ENCODE measurements at places on chromosomes 1 and 21.
A peak's percentile ranks its signal among the peaks of the same experiment; 100 is the strongest.

GRCh38 chr21:33441489-33442477 is 38.0 kb downstream of the TMEM50B start:
- peak; percentile 70 for DNase-seq

DNA sequence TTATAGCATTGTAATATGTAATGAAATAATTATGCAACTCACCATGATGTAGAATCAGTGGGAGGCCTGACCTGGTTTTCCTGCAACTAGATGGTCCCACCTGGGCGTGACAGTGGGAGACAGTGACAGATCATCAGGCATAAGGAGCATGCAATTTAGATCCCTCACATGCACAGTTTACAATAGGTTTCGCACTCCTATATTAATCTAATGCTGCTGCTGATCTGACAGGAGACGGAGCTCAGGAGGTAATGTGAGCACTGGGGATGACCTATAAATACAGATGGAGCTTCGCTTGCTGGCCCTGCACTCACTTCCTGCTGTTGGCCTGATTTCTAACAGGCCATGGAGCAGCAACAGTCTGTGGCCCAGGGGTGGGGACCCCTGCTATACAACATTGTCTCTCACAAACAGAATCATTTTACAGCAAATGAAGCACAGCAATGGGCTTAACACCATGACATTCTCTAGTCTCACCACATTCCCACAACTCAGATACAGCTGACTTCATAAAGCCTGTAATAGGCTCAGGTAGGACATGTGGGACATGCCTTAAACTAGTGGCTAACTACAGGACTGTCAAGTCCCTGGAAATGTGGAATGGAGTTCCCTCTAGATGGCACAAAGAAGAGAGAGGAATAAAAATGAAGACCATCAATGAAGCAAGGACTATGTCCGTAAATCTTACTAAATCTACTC is 40.7 kb upstream of the SLC5A9 start:
- DNase-seq = no peak

DNA sequence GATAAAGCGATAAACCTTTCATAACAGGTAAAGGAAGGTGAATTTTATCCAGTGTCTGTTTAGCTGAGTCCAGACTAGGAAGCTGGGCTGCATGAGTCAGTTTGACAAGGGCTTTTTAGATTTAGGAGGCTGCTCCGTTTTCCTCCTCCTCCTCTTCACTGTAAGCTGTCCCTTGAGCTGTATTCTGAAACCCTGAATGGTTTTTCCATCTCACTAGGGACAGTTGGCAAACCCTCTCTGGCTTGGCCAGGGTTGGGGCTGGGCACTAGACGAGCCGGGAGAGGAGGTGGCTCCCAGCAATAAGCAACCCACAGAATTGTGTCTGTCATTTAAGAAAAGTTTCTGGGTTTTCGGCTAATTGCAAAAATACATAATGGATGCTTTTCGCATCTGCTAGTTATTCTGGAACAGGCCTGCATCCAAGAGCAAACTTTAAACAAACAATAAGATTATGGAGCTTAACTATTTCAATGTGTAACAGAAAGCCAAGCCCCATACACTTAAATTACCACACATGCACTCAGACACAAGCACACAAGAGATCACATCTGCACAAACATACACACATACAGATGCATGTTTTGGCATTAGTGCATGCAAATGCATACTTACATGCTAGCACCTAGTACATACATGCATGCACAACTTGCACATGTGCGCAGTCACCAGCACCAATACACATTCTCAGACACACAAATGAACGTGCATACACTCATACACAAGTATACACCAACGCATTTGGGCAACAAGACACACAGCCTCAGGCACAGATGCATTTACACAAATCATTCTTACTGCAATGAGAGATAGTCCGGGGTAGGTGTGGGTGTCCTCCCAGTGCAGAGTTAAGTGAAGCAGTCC is 27.8 kb upstream of the FOXE3 start:
- DNase-seq = no peak

GRCh38 chr1:53069663-53070327 is 7.8 kb downstream of the PODN start:
- no peak for DNase-seq

- DNase-seq = no peak
These were observed 262.8 kb downstream of the RWDD3 start for GRCh38 chr1:95496773-95497172.

- DNase-seq = no peak
These were observed 9.5 kb downstream of the DPT start for GRCh38 chr1:168719306-168720111.

- no peak for DNase-seq
These were observed 343.4 kb downstream of the PLPP3 start for GRCh38 chr1:56235909-56236510.

DNA sequence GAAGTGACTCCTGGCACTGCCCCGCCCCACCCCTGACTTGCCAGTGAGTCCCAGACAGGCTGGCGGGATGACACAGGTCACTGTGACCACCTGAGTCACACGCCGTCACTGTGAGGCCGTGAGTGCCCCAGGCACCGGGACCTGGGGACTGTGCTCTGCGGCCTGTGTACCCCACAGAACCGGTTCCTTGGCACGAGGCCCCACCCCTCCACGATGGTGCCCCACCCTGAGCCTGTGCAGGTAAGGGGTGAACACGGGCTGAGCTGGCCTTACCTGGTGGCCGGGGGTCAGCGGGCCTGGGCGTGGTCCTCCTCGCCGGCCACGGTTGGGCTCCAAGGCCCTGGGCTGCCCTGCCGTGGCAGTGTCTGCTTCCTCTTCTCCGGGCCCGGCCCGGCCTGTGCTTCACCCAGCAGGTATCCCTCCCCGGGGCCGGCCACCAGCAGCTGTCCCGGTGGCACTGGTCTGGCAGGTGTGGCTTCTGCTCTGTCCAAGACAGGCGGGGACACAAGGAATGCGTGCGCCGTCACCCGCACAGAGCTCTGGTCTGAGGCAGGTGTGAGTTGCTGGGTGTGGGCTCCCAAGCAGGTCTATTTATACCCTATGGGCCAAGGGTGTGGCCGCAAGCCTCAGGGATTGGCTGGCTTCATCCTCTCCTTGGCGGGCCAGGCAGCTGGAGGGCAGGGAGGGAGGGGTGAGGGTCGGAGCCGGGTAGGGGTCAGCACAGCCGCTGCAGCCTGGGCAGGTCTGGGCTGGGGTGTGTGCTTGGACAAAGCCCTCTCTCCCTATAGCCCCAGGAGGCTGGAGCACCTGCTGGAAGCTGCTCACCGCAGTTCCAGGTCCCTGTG is at the start of gene RNF223:
Gene RNF223 (minus strand): TSS at position 564 of the 845 bp plus-strand sequence. CDS start 1,740 bp downstream, outside the sequence.
- no peak for DNase-seq

GRCh38 chr1:119245881-119246280 is 105.4 kb upstream of the WARS2 start:
- DNase-seq = no peak

DNA sequence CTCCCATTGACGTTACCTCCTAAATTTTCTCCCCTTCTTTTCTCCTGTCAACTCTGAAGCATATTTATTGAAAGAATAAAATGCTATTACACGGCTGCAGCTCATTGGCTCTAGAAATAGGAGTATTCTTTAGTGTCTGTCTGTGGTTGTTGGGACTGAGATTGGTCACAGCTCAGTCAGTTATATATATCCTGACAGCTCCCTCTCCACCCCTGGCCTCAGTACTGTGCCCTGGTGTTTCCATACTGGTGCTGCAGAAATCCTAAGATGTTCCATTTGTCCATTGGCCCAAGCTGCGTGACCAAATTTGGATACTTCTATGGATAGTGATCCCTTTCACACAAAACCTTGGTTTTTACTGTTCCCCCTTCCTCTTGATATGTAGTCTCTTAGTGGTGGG is 67.3 kb downstream of the RALGPS2 start:
- no peak for DNase-seq

GRCh38 chr1:145711213-145711651 is 4.1 kb upstream of the PDZK1 start:
- DNase-seq = no peak

- DNase-seq = no peak
These were observed 28.2 kb downstream of the CITED4 start for GRCh38 chr1:40833979-40834378.

DNA sequence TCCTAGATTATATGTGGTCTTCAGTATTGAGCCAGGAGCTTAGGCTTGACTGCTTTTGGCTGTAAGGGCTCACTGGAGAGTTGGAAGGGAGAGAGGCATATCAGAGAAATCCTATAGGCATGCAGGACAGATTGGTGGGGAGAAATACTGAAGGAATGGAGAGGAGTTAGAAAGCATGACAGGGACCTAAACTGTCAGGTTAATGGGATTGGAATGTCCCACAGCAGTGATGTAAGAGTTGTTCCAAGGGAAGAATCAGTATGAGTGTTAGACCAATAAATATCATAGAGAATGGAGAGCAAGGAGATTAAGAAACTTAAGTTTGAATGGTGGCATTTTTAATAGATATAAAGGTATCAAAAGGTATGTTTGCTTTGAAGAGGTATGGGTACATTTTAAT is 39.7 kb downstream of the SLC35A3 start:
- peak; percentile 40 for DNase-seq

DNA sequence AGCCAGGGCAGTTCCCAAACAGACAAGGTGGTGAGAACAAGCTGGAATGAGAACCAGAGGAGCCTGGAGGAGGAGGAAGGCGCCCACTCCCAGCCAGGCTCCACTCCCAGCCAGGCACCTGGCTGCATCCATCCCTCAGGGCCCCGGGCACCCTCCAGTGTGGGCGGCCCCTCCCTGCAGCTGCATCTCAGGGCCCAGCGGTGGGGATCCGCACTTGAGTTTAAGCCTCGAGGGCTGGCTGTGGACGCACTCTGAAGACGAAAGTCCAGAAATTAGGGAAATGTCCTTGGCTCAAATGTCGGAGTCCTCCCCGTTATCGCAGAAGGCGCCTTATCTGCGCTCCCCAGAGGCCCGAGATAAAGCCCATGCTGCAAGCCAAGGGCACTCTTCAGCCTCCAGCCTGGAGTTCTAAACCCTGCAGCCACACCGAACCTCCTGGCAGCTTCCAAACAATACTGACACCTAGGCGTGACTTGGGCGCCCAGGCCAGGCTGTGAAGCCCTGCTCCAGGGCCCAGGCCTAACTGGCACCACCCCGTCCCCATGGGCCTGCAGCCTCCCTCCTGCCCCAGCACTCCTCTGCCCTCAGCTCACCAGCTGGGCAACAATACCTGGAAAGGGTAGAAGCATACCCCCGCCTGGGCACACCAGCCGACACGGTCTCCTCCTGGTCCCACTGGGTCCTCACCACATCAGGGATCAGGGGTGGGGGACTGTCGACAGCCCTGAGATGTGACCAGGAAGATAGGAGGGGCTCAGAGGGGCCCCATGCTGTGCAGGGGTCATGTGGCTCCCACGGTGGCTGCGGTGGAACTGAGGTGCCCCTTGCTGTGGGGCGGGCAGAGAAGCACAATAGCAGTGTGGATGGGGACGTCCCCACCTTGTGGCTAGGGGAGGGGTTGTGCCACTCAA is 184.8 kb upstream of the VAMP3 start:
- DNase-seq = no peak

GRCh38 chr1:185040408-185040735 is 5.0 kb upstream of the RNF2 start:
- DNase-seq = no peak

DNA sequence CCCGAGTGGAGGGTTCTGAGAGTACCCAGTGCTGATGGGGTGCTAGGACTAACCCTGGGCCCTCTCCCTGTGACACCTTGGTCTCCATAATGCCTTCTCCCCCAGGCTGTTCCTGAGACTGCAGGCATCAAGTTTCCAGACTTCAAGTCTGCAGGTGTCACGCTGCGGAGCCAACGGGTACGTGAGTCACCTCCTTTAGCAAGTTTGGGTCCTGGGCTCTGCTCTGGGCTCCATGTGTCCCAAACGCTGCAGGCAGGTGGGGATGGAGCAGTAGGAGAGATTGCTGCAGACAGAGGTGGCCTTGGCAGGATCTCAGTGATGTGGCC is 6.0 kb downstream of the DMAP1 start:
- DNase-seq = no peak

DNA sequence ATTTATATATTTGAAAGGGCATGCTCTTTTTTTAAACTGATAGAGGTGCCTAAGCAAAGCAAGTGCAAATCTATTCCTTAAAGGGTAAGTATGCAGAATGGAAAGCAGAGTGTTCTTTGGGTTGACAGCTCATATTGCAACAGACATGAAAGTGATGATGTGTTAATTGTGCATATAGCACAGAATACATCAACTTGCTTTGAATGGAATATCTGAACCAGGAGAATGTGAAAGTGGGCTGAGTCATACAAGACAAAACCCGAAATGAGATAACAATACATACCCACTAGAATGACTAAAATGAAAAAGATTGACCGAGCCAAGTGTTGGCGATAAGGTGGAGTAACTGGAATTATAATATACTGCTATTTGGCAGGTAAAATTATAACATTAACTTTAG is 4.3 kb downstream of the CR1 start:
- no peak for DNase-seq

- DNase-seq = peak; percentile 55
These were observed 39.8 kb upstream of the ZC3H12A start for GRCh38 chr1:37434292-37435225.

DNA sequence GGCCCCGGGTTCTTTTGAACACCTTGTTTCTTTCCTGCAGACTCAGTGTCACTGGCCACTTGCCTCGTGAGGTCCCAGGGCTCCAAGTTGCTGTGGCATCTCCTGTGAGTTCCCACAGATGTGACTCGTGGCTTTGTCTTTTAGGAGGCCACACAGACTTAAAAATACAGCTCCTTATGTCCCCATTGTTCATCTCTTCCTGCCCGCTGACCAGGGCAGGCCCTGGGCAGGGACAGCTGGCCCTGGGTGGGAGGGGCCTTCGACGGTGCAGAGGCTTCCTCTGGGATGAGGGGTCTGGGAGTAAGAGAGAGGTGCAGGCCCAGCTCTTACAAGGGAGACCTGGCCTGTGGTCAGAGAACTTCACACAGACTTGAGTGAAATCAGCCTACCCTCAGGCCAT is 15.6 kb downstream of the LDLRAP1 start:
- DNase-seq = no peak

GRCh38 chr1:226980122-226980560 is 40.0 kb downstream of the COQ8A start:
- DNase-seq = no peak

DNA sequence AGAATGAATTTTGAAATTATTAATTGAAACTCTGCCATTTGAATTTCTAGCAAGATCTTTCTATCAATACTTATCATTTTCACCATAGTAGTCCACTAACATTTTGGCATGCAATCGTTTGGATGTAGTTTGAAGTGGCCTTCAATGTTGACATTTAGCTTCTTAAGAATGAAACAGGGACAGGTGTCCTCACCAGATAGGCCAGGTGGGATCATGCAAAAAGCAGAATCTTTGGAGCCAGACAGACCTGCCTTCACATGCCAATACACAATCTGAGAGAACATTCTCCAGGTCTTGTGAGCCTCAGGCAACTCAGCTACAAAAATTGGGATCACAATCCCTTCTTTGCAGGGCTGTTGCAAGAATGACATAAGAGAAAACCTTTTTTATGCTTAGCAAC is 18.3 kb upstream of the HSPA13 start:
- DNase-seq = no peak

DNA sequence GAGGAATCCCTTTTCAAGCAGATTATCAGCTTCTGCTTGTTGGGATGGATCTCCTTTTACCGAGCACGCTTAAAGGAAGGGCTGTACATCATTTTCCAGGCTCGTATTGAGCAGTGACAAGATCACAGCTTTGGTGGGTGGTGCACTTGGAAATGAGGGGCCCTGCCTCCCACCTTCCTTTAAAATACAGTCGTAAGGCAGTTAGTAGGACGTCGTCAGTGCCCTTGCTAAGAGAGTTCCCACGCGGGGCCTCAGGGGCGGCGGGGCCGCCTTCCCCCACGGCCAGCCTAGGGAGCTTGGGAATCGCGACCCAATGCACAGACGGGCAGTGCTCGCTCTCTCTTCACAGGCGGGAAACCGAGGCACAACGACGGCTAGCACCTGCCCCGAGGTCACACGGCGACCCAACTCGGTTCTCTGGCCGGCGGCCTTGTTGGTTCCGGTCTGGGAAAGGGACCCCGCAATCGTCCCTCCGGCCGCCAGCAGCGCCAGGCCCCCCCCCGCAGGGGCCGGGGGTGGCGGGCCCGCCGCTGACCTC is 58.6 kb downstream of the H3-3A start:
- DNase-seq = no peak
